H4 (cell line): ENCODE measurements at places on chromosomes 7 and 10.

DNA sequence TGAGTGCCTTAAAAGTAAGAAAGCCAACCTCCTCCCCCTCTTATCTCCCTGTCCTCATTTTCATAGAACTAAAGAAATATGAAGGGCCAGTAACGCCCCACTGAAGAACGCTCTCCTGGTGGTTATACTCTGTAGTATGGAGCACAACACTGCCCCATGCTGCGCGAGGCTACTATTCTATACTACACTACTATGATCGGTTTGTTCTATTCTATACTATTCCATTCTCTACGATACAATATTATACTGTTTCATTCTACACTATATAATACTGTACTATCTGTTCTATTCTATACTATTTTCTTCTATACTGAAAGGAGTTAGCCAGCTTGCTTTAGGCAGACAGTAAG lies 34.8 kb downstream of the DIP2C start:
- no peak for DNase-seq

GRCh38 chr7:130024390-130024789 lies 26.8 kb downstream of the ZC3HC1 start:
- DNase-seq, result no peak

DNA sequence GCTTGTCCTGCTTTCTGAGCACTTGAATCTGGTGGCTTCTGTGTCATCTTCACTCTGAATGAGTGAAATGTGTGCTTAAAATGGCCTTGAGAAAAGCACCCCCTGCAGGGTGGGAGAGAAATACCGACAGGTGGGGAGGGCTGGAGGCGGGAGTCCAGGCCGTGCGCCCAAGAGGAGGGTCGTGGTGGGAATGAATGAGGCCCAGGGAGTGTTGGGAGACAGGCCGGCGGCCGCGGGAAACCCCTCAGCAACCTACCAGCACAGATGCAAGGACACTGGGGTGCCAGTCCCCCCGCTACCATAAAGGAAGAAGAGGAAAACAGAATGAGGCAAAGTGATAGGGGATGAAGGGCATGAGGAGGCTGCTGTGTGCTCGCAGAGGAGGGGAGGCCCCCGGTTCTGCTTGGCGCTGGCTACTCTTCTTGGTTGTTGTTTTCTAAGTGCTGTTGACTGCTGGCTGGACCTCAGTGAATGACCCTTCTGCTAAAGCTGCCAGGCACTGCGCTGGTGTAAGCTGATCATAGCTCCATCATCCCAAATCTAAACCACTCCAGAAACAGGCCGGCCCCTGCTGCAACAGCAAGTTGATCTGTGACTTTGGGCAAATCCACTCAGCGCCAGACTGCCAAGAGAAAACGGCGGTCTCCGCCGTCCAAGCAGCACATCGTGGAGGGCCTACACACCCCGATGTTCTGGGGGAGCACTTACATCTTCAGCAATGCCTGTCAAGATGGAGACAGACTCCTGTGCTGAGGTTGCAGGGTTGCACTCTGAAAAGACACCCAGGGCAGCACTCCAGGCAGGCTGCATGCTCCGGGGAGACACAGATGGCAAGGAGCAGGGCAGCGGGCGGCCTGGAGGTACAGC lies 378.5 kb downstream of the DNAJB6 start:
- no peak for DNase-seq

DNA sequence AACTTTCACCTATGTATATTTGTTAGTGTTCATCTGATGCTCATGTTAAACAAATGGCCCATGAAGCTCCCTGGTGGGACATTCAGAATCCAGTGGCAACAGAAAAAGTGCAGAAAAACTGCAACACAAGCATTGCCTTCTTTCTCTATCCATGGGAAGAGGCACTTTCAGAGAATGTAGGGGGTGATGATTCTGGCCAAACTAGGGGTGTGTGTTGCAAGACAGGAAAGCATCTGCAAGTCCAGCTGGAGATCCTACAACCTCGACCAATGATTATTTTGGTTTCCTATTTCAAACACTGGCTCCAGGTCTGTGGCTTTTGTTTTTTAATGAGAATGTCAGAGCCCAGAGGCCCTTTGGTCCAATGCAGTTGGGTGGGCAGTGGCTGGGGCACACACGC lies 198.7 kb downstream of the CXCL12 start:
- peak; percentile 67 for DNase-seq

DNA sequence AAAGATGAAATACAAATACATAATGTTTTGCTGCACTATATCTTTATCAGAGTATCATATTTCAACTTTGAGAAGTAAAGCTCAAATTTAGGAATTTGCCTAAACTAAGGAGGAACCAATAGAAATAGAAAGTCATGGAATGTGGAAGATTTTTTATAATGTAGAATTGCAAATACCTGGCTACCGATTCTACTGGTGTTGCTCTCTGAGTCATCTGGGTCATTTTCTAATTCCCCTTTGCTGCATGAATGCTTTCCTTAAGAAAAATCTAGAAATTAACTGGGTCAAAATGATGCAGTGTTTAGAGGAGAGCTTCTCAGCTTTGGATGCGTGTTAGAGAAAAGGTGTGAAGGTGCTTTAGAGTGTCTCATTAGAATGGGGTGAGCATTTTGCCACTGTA lies 568.9 kb upstream of the ANKRD30A start:
- no peak for DNase-seq

DNA sequence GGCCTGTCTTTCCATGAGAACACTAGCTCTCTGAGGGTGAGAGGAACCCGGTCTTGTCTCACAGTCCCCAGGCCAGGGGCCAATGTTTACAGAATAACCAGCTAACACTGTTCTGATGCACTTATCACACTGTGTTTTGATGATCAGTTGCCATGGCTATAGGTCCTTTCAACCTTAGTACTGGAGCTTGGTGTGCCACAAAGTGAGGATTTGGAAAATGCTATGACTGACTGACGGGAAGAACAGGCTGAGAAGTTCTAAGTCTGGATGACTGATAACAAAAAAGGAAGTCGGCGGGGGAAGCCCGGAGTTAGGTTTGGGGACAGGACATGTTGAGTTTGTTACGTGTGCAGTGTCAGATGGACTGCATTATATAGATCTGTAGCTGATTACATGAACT lies 141.8 kb downstream of the CTTNBP2 start:
- DNase-seq, result no peak

- DNase-seq, result no peak
Observed at GRCh38 chr7:67653856-67654454, 657.3 kb downstream of the TYW1 start.

GRCh38 chr10:74587109-74587854 lies 239.1 kb upstream of the KAT6B start:
- no peak for DNase-seq

DNA sequence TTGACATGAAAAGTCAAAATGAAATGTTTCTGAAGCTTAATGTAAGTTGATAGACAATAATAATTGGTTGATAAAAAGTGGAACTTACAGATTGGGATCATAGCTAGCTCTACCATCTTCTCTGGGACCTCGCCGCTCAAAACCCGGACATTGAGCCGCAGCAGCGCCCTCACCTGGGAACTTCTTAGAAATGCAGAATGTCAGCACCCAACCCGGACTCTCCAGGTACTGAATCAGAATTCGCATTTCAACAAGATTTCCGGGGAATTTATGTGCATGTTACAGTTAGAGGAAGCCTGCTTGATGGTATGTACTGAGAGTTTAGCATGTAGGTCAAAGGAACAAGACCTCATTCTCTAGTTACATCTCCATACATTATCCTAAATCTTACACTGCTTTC lies 36.7 kb upstream of the ABLIM1 start:
- DNase-seq, result no peak

- no peak for DNase-seq
Observed at GRCh38 chr10:97128516-97129154, 57.1 kb downstream of the SLIT1 start.

DNA sequence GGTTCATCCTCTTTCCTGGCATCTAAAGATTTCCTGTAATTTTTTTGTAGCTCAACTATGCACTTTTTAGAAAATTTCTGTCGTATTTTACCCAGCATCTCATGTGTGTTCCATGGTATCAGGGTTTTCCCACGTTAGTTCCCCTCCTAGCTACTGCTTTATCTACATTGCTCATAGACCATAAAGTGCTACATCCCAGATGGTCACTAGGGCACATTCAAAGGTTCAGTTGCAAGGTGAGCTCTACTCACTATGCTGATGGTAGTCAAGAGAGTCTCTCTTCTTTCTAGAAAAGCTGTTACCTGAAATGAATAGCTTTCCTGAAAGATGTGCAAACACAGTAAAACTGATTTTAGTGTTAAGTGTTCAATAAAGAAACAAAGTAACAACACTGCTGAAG lies 33.5 kb downstream of the RELN start:
- no peak for DNase-seq

GRCh38 chr10:118773041-118773440 lies 18.3 kb upstream of the CACUL1 start:
- no peak for DNase-seq

GRCh38 chr7:29332042-29332811 lies 137.7 kb downstream of the CHN2 start:
- DNase-seq, result no peak
